ENCODE measurements at places on chromosomes 2 and 18.
A peak's percentile ranks its signal among the peaks of the same experiment; 100 is the strongest.

GRCh38 chr2:75790121-75790813 is 79.6 kb upstream of the GCFC2 start:
- DNase-seq: no peak

- DNase-seq: no peak
These were observed 50.1 kb upstream of the TMEM17 start for GRCh38 chr2:62556086-62556485.

DNA sequence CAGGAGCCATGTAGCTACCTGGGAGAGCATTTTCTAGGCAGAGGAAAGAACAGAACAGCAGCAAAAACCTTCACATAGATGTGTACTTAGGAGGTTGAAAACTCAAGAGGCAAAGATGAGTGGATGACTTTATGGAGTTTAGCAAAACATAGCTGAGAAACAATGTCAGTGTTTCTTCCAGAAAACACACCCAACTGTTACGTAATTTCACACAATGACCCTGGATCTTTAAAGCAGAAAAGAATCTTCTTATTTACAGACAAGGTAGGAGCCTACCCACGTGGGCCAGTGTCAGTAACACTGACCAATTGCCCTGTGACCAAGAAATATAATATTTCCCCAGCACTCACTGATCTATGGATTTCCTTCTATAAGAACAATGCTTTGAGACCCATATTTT is 254.6 kb downstream of the CDH20 start:
- DNase-seq: no peak

DNA sequence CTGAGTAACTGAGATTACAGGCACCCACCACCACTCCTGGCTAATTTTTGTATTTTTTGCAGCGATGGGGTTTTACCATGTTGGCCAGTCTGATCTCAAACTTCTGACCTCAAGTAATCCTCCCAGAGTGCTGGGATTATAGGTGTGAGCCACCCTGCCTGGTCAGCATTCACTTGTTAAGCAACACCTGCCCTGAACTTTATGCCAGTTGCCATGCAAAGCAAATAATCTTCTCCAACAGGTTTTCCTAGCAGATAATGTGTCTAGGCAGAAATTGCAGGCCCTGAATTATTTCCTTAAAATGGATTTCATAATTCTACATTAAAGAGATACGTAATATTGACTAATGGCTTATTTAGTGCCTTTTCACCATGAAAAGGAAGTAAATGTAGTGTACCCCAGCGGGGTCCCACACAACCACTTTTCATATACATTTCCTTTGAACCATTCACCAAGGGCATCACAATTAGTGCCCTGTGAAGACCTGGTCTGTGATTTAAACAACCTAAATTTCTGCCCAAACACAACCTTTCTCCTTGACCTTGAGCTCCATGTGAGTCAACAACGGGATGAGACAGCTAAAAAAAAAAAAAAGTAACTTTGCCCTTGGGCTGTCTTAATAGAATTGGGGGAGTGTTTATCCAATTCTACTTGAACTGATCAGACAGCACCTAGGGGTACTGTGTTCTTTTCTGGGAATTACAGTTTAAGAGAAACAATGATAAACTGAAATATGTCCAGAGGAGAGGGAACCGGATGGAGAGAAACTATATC is 41.6 kb downstream of the EEF1B2 start:
- DNase-seq: no peak

DNA sequence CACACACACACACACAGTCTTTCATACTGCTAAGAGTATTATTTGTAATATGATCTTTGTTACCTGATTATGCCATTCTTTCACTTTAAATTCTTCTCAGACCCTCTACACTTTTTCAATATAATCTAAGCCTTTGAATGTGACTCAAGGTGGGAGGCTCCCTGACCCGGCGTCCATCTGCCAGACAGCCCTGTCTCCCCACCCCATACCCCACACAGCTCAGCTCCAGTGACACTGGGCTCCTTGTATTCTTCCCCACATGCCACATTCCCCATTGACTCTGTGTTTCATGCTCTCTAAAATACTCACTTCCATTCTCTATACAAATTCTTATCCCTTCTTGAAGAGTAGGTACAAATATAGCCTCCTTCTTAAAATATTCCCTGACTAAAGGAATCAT is 442.2 kb downstream of the TGIF1 start:
- DNase-seq: no peak

GRCh38 chr18:45657357-45658335 is 42.4 kb downstream of the SLC14A2 start:
- peak; percentile 32 for DNase-seq

DNA sequence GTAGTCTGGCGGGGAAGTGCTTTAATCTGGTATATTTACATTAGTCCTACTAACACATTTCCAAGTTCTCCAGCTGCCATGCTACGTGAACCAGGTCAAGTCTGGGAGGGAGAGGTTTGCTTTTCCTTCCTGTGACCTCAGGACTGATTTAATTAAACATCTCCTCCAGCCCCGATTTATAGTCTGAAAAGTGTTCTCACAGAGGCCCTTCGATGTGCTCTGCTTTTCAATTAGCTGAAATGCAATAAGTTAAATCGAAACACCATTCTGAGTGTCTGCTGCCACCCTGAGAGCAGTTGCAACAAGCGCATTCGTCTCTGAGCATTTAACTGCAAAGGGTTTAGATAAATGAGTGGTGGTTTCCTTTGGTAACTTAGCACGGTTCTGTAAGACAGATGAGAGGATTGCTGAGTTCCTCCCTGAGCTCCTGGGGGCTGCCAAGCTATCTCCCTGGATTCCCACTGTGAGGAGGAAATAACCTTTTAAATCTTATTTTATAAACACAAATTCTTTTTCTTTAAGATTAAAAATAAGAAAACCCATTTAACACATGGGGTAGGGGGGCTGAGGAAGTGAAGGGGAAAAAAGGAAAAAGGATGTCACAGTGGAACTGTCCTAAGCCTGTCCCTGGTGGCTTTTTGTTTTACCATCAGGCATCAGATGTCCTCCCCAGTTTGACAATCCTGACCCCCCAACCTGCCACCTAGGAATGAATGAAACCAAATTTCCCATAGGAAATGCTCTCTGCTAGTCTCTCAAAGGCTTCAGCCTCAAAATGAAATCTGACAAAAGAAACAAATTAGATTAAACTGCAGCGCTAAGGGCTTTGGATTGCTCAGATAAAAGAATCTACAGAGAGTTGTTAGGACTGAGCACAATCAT is 56.5 kb upstream of the CREB1 start:
- peak; percentile 76 for DNase-seq

DNA sequence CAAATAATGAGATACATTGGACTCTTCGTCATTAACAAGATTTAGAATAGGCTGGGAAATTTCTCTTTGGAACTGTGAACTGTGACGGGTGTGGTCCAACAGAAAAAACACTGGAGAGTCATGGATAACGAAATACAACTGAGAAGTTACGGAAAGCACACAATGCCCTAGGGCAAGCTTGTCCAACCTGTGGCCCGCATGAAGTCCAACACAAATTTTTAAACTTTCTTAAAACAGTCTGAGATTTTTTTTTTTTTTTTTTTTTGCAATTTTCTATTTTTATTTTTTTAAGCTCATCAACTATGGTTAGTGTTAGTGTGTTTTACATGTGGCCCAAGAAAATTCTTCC is 27.7 kb downstream of the CDC42EP3 start:
- no peak for DNase-seq

DNA sequence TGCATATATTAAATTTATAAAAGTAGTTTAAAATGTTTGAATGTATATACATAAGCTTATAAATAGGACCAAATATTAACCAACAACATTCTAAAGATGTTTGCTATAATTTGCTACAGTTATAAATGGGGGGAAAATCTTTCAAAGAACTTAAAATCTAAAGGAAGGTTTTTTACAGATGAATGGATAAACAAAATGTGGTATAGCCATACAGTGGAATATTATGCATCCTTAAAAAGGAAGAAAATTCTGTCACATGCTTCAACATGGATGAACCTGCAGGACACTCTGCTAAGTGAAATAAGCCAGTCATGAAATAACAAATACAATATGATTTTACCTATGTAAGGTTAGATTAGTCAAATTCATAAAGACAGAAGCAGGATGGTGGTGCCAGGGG is 75.8 kb downstream of the TMEM17 start:
- no peak for DNase-seq

- DNase-seq: no peak
These were observed 22.5 kb downstream of the EHBP1 start for GRCh38 chr2:62727876-62728566.

- no peak for DNase-seq
These were observed 665.2 kb upstream of the ID2 start for GRCh38 chr2:8016688-8017087.

DNA sequence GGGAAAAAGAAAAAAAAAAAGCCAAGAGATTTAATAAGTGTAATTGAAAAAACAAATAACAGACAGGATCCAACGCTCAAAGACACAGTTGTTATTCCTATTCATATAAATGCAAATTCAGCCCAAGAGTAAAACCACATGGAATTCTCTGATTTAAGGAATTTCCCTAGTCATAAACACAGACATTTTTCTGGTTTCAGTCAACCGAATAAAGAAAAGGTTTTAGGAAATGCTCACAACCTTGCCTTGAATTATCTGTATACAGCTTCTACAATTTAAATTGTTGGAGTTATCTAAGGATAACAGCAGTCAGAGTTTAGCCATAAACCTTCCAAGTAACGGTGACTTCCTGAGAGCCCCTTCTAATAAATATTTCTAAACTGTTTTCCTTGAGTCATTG is 122.7 kb downstream of the VWC2L start:
- no peak for DNase-seq

- DNase-seq: no peak
These were observed 20.9 kb downstream of the BCL2 start for GRCh38 chr18:63298400-63299365.

- DNase-seq: no peak
These were observed 170.1 kb upstream of the KYNU start for GRCh38 chr2:142707318-142707717.

GRCh38 chr2:230899786-230900185 is 25.3 kb downstream of the GPR55 start:
- DNase-seq: no peak

DNA sequence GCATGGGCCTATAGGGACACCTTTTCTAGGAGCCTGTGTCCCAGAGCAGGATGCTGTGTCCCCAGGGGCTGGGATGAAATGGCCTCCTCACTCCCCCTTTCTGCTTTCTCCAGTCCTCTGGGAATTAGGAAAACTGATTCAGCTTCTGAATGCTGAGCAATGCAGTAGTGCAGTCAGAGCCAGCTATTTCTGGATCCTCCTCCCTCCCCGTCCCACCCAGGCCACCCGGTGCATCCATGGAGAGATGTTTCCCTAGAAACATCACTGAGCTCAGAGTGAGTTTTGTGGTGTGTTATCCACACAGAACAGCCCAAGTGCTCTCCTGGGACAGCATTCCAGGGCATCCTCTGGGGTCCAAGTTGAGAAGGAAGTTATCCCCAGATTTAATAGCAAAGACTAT is 125.5 kb downstream of the LOXHD1 start:
- no peak for DNase-seq

DNA sequence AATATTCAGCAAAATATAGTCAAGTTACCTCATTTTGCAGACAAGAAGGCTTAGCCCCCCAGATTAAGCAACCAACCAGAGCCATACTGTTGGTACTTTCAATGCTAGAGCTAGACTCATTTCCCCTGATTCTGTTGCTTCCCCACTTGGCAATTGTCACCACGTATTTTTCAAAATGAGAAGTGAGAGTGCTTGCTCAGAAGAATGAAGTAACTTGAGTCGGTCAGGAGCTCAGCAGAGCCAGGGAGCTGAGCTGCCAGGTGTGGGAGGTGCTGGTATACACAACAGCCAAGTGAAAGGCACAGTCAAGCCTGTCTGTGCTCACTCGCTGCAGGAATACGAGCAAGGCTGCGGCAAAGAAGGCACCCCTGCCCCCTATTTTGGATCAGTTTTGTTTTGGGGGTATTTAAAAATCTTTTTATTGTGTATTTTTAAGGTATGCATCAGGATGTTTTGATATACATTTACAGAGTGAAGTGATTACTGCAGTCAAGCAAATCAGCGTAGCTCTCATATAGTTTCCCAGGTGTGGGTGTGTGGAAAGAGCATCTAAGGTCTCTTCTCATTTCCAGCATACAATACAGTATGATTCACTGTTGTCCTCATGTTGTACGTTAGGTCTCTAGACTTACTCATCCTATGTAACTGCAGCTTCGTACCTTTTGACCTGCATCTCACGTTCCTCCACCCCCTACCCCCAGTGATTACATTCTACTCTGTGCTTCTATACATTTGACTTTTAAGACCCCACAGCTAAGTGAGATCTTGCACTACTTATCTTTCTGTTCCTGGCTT is 62.4 kb downstream of the MRPS9 start:
- peak; percentile 76 for DNase-seq

- no peak for DNase-seq
These were observed 567.6 kb downstream of the PLCL1 start for GRCh38 chr2:198371921-198372543.

DNA sequence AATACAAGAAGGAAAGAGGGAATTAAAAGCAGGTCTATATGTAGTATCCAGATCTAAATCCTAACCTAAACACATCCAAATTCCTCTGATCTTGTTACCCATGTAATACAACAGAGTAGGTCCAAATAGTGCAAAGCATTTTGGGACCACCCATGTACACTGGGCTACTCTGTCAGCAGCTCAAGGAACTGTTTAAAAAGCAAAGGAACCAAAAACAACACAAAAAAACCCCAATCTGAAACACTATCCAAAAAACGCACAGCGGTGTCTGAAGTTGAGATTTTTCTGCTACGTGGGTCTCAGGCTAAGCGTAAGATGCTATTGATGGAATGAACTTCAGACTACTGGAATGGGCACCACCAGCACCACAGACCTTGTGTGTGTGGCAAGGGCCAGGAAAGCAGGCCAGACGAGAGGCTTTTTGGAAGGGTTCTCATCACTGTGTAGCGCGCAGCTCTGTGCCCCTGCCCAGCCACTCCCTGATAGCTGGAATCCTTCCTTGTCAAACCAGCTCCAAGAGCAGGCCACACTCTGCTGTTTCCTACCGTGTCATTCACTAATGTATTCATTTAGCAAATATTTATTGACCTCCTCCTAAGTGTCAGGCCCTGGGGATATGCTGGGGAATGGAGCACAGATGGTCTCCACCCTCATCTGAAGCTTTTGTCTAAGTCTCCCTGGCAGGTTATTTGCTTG is 101.4 kb downstream of the COLEC12 start:
- DNase-seq: no peak

DNA sequence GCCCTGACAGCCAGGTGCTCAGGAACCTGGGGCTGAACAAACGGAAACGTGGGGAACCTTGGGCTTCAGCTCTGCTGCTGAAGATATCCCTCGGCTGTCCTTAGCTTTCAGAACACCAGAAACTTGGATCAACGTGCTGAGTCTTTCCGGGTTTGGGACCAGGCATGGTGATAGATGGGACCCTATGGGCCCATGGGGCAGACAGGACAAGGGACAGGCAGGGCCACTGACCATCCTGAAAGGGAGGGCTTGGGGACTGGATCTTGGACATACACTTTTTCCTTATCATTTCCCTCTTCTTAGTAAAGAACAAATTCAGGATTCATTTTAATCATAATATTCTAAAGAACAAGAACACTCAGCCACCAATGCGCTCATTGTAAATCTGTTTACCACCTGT is 16.3 kb upstream of the HES6 start:
- DNase-seq: no peak

DNA sequence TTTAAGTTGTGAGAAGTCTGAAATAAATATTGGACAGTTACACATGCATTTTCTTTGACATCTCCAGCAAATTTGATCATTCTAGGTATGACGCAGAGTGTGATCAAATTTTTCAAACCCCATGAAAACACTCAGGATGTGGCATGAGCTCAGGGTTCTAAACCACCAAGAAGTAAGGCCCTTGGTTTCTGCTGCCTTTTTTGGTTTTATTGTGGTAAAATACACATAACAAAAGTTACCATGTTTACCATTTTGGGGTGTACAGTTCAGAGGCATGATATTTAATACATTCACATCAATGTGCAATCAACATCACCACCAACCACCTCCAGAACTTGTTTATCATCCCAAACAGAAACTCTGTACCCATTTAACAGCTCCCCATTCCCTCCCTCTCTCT is 64.3 kb upstream of the TTN start:
- DNase-seq: no peak
